ENCODE measurements at places on chromosomes 5 and 9.

DNA sequence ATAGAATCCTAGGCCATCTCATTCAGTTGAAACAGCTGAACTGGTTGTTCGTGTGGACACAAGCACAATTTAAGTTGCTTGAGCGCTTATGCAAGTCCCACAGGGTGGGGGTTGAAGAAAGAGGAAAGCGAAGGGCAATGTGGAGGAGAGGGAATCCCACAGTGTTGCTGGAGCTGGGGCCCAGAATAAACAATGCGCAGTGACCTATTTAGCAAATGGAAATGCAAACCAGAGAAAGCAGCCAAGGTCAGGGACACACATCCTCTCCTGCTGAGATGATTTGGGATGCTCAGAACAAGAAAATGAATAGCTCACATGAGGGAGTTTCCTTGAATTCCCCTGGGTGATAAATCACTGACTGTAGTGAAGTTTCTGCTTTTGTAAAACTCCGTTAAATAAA lies 838.3 kb downstream of the TLE4 start:
- no peak for DNase-seq

- no peak for DNase-seq
Observed at GRCh38 chr5:10352430-10353240, 860 bp upstream of the MARCHF6 start.

DNA sequence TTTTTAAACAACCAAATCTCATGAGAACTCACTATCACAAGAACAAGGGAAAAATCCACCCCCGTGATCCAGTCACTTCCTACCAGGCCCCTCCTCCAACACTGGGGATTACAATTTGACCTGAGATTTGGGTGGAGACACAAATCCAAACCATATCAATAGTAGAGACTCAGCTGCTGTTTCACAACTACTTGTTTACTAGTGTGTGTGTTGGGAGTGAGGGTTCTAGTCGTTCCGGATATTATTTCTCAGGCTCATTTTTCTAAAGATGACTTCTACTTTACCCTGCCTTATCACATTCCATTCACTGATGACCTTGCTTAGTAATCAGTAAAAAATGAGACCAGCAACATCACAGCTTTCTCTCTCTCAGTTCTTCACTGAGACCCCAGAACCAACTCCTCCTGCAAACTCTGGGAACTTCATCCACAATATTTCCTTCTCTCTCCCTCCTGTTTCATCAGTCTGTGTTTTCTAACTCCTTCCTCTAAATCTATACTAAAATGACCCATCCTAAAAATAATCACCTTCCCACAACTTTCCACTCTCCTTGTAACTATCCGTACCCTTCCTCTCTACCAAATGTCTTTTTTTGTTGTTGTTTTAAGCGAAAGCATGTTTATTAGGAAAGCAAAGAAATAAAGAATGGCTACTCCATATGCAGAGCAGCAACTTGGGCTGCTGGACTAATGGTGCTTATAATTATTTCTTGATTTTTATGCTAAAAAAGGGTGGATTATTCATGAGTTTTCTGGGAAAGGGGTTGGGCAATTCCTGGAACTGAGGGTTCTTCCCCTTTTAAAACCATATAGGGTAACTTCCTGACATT lies 121.5 kb upstream of the SPRY4 start:
- no peak for DNase-seq

- DNase-seq, result no peak
Observed at GRCh38 chr5:102529031-102529430, 30.2 kb upstream of the SLCO6A1 start.

- DNase-seq, result no peak
Observed at GRCh38 chr5:107242411-107243219, 428.1 kb downstream of the EFNA5 start.

DNA sequence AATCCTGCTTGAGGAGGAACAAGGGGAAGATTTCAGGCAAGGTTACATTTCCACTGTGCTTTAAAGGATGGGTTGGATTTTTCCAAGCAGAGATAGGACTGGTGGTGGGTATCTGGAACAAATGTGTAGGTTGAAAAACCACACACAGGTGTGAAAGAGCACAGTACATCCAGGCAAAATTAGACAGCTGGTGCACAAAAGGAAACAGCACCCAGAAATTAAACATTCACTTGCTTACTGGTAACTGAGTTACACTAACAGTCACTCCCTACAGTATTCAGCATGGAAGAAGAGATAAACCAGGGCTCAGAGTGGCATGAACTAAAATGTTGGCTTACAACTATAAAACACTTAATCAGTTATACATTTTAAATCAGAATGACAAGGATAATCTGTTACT lies 81.5 kb upstream of the RASEF start:
- no peak for DNase-seq

DNA sequence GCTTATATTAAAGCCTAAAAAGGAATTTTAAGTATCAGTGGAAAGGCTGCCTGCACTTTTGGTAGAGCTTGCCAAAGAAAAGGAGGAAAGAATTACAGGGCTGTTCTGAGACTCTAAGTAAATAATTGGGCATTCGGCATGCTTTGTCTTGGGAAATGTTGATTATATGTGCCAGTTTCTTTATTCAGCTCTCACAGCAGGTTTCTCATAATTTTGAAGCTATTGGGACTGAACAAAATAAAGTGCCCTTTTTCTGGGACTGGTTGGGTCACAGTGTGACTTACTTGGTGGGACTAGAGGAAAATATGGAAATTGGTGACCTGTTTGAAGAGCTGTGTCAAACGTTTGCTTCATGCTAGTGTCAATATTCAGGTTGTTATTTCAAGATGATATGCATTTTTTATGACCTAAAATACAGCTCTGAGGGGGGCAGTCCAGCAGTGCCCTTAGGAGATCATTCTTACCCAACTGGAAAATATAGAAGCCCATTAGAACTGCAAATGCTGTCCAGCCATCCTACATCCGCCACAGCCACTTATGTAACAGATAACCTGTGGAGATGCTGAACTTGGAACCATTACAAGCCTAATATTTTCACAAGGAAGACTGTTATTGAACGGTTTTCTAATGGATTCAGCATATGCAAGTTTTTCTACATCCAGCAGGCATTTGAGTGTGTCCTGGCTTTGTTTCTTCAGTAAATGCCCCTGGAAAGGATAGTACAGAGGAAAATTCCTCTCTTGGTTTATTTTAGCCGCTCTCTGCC lies 122.4 kb downstream of the SNCAIP start:
- DNase-seq, result no peak

- no peak for DNase-seq
Observed at GRCh38 chr9:91100878-91101450, 260.8 kb downstream of the AUH start.

DNA sequence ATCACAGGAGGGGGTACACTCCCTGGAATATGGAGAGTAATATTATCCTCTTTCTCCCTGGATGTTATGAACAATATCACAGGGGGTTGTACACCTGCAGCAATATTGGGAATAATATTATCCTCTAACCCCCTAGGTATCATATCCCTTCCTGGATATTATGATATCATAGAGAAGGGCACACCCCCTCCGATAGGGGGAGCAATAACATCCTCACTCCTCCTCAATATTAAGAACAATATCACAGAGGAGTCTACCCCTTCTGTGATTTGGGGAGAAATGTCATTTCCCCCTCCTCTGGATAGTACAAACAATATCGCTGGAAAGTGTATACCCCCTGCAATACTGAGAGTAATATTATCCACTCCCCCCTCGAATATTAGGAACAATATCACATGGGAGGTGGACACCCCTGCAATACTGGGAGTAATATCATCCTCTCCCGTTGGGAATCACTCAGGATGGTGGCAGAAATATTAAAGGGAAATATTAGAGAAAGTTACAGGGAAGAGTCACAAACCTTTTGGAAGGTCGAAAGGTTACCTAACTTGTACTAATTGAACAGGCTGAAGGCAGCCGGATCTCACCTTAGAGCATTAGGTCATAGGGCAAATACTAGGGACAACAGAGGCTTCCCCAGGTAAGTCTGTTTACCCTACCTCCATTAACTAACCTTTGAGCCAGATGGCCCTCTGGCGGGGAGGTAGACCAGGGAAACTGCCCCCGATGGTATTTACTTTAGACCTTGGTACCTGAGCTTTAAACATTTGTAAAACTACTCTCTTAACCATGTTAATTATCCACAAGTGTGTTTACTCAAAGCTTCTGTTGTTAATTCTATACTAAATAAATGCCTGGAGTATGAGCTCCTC lies 57.5 kb upstream of the FREM1 start:
- no peak for DNase-seq

DNA sequence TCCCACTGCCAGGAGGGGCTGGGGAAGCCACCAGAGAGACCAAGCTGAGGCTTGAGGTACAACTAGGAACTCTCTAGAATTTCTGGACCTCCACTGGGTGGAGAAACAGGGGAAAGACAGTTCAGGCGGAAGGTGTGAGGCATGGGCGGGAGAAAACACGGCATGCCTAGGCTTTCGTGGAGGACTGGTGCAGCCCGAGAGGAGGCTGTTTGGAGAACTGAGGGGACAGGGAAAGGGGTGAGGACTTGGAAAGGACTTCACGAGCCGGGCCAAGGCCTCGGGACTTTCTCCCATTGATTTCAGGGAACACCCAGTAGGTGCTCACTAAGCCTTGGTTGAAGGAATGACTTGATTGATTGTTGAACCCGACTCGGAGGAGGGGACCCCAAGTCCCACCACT lies 9.5 kb upstream of the ADGRD2 start:
- DNase-seq, result no peak

DNA sequence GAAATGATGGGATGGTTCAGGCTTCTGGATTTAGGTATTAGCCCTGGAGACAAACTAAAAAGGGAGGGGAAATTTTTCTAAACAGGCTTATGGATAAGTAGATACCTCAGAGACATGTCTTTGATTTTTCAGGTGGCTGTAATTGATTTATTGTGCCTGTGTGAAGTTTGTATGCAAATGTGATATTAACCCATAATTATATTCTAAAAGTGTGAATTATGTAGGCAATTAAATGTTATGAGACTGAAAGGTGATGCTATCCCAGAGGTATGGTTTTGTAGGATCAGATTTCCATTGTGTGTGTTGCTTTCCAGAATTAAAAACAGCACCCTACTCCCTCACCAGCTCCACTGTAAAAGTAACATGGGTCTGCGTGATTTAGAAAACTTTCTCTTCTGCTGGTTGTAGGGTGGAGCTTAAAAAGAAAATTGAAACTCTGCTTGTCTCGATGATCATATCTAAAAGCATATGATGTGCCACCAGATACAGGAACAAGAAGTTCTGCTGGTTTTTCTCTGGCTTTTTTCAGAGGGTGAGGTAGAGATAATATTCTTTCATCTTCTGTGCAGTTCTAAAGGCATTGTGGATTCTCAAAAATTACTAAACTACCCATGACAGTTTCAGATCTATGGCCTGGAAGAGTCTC lies 71.8 kb upstream of the TAF11L2 start:
- DNase-seq, result no peak

DNA sequence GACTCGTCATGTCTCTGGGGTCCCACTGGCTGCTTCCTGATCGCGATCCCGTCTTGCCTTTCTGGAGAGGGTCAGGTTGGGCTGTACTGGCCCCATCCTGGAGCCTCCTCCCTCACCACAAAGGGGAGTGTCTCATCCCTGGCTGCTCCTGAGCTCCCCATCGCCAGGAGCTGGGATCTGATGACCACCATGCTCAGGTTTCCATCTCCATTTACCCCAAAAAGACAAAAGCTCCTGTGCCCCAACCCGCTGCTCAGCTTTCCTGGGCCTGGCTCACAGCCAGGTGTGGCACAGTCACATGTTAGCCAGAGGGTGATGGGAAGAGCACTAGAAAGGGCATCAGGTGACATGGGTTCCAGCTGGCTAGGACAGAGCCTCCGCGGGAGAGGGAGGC lies 47.3 kb upstream of the CDKN2AIPNL start:
- DNase-seq, result no peak

DNA sequence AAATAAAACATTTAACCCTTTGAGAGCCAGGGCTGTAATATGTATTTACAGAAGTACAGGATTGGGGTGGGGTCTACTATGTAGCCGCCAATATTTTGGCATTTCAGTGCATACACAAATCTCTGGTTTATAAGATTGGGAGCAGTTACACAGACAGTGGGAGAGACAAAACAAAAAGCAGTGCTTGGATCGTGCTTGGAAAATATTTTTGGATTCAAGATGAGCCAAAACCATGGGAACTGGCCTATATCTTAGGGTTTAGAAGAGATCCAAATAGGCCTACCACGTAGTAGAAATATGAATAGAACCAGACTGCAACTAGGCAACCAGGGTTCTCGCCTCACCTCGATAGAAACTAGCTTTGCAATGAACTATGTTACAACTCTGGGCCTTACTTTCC lies 169.6 kb downstream of the SLC12A2 start:
- DNase-seq, result no peak

GRCh38 chr9:128628471-128629048 lies 28.1 kb downstream of the DYNC2I2 start:
- DNase-seq, result no peak

GRCh38 chr9:32906213-32906612 lies 95.2 kb downstream of the APTX start:
- no peak for DNase-seq

DNA sequence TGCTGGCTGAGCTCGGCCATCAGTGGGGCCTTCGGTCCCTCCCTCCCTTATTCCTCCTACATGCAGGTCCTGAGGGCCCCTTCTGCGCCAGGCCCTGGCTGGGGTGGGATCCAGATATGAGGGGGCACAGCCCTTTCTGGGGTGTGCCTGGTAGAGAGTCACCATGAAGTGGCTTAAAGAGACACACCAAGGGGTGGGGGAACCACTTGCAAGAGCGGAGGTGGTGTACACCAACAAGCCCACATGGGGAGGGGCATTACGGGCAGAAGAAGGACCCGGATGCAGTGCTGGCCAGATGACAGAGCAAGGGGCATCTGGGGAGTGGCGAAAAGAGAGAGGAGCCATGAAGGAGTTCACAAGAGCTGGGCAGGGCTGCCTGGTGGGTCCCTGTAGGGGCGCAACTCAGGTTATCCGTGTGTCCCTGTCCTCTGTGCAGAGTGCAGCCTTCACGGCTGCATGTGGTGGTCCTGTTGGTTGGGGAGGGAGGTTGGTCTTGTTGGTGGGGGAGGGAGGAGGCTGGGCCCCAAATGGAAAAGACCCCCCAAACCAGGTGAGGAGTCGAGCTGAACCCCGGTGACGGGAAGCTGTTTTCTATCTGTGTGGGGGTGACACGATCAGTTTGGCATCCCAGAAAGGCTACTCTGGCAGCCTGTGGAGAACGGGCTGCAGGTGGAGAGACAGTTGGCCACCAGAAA lies 158.1 kb downstream of the DAB2IP start:
- no peak for DNase-seq

GRCh38 chr5:140039561-140039960 lies 3.5 kb downstream of the NRG2 start:
- no peak for DNase-seq

DNA sequence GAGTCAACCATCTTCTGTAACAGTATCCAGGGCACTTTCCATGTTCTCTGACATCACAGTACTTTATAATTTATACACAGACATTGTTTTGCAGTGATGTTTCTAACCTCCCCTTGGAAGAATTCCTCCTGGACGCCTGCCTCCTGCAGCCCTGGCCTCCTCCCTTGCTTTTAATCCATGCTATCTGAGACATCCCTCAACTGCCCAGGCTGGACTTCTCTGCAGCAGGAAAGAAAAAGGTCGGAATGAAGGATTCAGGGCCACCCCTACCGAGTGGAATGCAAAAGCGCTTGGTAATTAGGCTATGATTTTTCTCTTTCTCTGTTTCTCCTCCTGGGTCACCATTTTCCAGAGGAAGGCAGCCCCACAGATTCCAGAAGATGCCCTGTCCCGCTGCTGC lies 47.0 kb upstream of the SHC3 start:
- no peak for DNase-seq
